GOT3 (cell line): ENCODE measurements at places on chromosomes 3 and 15.

- no peak for DNase-seq
These were observed 887 bp downstream of the OXTR start for GRCh38 chr3:8768364-8769087.

DNA sequence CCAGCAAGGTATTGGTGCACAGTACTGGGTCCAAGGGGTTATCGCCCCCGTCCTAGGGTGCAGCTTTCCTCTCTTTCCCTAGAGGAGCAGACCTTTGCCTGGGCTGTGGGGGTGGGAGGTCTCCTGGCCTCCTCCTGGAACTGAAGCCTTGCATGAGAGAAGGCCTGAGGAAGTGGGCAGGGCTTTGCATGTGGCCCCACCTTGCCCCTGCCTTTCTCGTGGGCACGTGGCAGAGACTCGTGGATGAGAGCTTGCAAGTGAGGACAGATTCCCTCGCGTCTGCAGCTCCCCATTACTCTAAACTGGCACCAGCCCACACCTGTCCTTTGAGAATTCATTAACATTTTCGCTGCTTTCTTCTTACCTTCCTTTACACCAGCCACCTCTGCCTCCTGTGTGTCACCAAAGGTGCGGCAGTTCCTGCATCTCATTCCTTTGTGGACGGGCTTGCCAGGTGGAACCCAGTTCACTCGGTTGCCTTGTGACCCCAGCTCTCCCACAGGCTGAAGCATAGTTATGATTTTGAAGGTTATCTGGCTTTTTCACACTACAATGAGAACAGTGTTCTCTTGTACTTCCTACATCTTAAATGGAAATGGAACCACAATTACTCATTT, 40.9 kb upstream of the NR2C2 start:
- DNase-seq, result no peak

DNA sequence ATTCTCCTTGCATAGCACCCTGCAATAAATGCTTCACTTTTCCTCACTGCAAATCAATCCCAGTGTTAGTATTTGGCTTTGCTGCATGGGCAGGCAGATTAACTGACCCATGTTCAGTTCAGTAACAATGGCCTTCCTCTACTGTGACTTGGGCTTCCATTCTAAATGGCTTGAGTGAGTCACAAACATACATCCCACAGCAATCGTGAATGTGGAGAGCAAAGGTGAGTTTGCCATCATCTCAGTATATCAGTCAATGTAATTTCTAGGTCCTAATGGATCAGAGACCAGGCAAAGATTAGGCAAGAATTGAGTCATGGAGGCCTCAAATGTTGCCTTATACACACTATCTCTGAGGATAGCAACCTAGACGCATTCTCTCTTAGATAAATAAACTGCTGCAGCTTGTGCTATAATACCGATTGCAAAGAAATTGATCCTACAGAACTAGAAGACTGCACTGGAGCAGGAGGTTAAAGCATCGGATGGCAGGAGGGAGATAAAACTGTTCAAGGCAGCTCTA, 8.3 kb upstream of the ATP8B4 start:
- no peak for DNase-seq

DNA sequence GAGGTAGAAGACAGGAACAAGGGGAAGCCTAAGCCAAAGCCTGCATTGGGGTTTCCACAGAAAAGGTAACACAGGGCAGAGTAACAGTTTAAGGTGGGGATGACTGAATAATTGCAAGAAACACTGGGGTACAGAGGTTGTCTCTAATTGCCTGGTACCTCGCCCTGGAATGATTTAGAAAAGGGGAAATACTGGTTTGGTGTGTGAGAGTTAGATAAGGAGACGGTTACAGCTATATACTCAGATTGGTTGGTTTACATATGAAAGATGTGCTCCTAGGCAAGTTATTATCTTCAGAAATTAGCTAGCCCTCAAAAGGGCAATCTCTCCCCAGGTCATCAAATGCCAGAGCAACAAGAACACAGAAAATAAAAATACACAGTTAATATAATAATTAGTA, 58.8 kb downstream of the SMARCC1 start:
- DNase-seq, result no peak

DNA sequence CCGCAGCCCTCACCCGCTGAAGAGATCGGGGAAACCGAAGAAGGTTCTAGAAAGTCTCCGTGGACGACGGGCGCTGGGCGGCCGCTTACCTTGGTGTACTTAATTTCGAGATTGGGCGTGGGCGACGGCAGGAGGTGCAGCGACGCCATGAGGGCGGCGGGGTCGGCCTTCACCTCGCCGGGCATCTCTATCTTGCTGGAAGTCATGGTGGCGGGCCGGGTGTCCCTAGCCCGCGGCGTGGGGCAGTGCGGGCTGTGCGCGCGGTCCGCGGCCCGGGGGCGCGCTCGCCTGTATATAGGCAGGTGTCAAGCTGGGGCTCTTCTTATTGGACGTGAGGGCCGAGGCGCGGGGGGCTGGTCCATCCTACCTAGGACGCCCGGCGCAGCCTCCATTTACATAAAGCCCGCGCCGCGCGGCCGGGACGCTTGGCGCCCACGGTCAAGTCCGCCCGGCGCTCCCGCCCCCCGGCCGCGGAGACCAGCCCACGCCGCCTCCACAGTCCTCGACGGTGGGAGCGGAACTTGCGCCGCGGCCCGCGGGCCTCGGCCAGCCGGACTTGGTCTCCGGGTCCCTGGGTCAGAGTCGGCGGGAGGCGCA, at the start of gene ALDH1A2:
Gene ALDH1A2, minus strand, starts transcription at position 267 of the 597 bp plus-strand sequence. Its CDS starts 61 bp downstream, at position 206.
- DNase-seq, result no peak

DNA sequence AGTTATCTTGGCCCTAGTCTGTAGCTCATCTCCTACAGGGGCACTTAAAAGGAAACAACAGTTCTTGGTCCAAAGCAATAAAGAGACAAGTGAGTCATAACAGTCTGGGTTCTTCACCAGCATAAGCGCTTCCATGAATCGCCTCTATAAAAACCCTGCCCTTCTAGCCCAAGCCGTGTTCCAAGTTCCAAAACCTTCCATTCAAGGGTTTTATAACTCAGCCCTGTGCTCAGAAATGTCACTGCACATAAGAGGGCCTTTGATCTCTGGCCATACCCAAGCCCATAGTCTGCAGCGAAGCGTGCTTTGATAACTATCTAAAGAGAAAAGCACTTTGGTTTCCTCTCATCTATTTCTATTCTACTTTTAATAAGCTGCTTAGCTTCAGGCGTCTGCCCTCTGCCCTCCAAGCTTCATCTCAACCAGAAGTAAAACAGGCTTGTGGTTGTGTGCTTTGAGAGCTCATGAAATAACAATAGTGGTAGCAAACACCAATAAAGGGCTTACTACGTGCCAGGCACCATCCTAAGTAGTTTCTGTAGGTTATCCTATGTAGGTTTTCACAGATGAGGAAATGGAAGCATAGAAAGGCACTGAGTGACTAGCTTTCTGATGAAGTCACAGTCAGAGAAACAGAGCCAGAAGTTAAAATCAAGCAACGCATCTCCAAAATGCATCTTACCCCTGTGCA, 64.0 kb upstream of the AKAP13 start:
- DNase-seq, result no peak

- DNase-seq, result no peak
These were observed 95.7 kb downstream of the PLXNA1 start for GRCh38 chr3:127078626-127079025.

DNA sequence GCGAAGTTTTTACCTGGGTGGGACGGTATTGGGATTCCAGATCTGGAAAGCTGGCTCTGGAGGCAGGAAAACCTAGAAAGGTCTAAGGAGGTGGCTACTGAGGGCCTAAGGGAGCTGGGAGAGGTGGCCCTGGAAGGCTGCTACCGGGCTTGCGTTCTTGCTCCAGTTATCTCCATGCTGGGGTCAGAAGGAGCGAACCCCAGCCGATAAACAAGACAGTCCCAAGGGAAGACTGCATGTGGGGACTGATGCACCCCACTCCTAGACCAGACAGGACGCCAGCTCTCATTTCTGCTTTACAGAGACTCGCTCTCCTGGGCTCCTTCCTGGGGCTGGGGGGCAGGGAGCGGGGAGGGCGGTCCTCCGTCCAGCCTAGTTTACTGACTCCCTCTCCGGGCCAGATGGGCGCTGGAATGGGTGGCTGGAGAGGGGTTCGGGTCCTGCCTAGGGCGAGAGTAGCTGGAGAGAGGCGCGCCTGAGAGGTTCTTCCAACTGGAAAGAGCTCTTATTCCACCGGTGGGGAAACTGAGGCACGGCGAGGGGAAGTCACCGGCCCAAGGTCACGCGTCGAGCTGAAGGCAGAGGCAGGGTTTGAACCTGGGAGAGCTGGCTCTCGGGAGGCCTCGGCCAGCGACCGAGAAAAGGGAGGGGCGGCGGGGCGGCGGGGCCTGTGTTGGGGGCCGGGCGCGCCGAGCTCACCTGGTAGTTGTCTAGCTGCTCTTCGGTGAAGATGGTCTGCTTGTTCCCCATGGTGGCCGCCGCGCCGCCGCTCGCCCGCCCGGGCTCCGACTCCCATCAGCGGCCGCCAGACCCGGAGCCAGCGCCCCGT, 565 bp downstream of the CIB2 start:
- no peak for DNase-seq

- no peak for DNase-seq
These were observed 655 bp upstream of the RAB11A start for GRCh38 chr15:65868546-65869125.

GRCh38 chr3:13400114-13400673, 19.9 kb downstream of the NUP210 start:
- no peak for DNase-seq

- no peak for DNase-seq
These were observed 74.2 kb upstream of the FBN1 start for GRCh38 chr15:48719668-48720067.

DNA sequence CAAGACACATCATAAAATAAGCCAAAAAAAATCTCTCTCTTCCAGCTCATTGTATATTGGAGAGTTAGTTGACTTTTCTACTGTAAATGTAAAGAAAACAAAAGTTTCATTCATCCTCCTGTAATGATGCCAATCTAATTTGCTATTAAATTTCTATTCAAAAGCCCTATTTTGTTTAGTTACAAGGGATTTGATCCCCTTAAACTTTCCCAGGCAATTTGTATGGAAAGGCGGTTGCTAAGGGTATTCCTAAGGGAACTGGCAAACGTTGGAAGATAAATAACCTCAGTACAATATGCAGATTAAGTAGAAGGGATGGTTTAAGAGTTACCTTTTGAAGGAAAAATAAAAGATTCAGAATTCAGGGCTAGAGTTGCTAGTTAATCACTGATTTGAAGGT, 352.7 kb downstream of the TIGIT start:
- DNase-seq, result no peak

GRCh38 chr15:72998681-72999466, 53.4 kb upstream of the NEO1 start:
- no peak for DNase-seq

GRCh38 chr3:32391643-32392535, at the start of gene CMTM7:
TSS of gene CMTM7 (plus strand) at chr3:32391853. CDS start at chr3:32391907, 54 bp downstream.
- peak; percentile 9 for DNase-seq

DNA sequence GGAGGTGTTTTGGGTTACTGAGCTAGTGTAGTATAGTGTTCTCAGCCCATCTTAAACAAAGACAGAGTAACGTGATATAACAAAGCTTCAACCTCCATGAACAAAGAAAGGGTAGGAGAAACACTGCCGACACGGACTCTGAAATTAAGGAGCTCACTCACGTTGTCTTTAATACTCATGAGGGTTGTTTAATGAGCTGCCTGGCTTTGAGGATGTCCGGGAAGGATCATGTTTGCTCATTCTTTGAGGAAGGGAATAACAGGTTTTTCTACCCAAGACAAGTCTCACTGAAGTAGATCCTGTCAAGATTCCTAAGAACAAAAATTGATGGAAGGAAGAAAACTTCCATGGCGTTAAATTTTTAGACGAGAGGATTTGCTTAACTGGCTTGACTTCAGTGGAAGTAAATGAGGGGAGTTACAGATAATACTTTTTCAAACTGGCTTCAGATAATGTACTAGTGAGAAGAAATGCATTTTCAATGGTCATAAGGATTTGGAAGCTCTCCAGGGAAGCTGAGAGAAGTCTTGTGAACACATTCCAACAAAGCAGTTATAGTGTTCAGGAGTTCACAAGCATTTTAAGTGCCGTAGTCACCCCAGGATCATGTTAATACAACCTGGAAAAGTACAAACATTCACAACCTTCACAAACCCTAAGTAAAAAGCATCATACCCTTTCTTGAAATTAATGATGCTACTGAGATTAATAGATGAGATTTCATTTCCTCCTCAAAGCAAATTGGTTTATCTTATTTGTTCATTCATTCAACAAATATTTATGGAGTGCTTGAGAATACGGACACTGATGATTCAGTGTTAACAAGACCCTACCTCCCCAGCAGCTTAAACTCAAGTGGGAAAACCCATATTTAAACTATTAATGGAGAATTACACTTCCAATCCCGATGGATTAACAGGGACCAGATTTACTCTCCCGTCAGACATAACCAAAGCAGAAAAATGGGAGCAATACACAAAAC, 101.5 kb downstream of the SHQ1 start:
- DNase-seq, result no peak

- DNase-seq, result no peak
These were observed 2.2 kb downstream of the LRCH3 start for GRCh38 chr3:197793247-197793646.

DNA sequence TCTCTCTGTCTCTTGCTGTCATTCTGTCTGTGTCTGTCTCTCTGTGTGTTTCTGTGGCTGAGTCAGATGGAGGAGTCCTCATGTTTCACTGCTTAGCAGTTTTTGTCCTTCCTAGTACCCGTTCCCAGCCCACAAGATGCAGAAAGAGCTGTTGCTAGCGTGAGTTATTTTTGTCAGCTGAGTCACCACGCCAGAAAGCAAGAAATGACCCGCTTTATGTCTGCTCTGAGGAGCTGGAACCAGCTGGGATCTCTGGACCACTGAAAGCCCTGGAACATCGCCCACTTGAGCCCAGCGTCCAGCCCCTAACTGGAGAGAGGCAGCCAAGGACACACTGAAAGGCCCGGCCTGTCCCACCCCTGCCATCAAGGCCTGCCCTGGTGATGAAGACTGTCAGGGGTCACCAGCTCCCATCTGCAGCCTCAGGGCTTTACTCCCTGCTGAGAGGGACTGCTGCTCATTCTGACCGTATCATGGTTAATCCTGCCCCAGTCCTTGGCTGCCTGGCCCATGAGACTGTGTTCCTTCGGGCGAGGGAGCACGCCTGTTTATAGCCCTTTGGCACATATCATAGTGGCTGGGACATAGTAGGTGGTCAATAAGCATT, 101.7 kb upstream of the TPM1 start:
- no peak for DNase-seq

DNA sequence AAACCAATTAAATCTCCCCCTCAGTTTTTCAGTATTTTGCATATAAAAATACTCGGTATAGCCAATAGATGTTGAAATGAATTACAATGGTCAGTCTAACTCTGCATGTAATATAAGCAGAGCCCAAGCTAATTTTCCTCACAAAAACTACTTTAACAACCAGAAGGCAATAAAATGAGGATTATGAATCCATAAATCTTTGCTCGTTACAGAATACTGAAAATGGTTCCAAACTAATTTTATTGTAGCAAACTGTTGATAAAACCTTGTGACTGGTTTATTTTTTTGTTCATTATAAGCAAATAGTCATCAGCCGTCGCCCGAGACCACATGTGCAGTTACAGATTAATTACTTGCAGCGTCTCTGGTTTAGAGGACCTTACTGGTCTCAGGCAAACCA, 183.2 kb downstream of the SSR3 start:
- no peak for DNase-seq

- no peak for DNase-seq
These were observed 41.9 kb downstream of the GPD1L start for GRCh38 chr3:32148351-32148750.
